Stimulated activated CD4-positive, alpha-beta T cell treated with anti-CD3 and anti-CD28 coated beads, Interleukin-1b, Interleukin-23, amount 100 ng/mL, for 1 hour (primary cell): ENCODE measurements at places on chromosomes 13 and 19.

- DNase-seq, result no peak
Observed at GRCh38 chr19:40550951-40551350, 25.7 kb upstream of the SHKBP1 start.

DNA sequence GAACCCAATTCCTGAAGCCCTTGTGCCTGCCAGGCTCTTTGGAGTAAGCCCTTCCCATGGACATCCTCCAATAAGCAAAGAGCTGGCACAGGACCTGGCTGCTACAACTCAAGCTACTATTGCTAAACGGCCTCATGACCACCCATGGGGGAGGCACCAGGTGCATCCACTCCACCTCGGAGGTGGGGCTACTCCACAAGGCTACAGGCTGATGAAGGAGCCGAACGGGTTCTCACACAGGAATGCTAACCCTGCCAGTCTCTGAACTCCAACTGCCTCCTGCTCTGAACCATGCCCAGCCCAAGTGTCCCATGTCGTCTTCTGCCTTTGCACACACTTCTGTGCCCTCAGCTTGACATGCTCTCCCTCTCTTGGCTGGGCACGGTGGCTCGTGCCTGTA is 10.0 kb downstream of the SYMPK start:
- DNase-seq, result no peak

GRCh38 chr13:23510544-23510916 is 59.7 kb upstream of the TNFRSF19 start:
- no peak for DNase-seq

- no peak for DNase-seq
Observed at GRCh38 chr13:32173881-32174280, 141.3 kb downstream of the ZAR1L start.

DNA sequence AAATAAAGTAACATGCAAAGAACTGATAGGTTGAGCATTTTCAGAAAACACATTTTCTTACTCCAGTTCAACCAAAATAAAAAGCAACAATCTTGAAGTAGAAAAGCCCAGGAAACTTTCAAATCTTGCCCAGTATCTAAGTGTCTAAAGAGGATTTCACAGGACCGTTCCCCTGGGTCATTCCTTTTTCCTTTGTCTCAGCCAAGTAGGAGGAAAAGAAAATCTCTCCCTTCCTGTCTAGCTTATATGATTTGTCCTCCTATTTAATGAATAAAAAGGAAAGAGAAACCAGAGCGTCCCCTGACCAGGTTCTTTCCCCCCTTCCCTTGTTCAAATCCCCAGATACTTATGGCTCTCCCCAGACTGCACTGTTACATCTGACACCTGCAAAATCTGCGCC is 248.0 kb downstream of the KCTD12 start:
- DNase-seq, result no peak

DNA sequence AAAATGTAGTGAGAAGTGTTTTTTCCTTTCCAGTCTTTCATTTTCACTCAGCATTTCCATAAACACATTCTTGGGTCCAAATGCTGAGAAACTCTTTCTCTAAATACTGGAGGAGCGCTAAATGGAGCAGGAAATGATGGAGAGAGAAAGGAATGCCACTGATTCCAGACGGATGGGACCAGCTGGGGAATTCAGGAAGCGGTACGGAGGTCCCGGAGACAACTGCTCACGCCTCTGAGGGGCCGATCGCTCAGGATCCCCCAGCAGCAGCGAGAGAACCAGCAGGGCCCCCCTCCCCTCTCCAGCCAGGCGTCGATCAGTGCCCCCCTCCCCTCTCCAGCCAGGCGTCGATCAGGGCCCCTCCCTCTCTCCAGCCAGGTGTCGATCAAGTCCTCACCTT is 13.2 kb downstream of the RASA3 start:
- no peak for DNase-seq

DNA sequence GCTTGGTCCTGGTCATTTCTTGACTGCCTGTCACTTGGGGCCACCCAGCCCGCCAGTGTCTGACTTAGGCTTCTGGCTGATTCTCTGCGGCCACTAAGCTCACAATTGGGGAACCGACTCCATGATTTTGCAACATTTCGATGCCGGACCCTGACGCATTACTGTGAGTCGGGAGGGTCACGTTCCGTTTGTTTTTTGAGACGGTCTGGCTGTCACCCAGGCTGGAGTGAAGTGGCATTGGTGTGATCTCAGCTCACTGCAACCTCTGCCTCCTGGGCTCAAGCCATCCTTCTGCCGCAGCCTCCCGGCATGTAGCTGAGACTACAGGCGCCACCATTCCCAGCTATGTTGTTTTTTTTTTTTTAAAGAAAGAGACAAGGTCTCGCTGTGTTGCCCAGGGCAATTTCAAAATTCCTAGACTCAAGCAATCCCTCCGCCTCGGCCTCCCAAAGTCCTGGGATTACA is 3.2 kb upstream of the ADAT3 start:
- DNase-seq, result no peak

DNA sequence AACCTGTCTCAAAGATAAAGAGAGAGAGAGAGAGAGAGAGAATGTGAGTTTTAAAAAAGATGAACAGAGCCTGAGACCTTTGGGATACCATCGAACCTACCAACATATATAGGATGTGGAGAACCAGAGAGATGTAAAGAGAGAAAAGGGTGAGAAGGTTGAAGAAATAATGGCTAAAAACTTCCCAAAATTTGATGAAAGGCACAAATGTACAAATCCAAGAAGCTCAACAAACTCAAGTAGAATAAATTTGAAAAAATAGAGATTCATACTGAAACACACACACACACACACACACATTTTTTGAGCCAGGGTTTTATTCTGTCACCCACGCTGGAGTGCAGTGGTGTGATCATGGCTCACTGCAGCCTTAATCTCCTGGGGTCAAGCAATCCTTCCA is 16.3 kb downstream of the ZNF558 start:
- no peak for DNase-seq

DNA sequence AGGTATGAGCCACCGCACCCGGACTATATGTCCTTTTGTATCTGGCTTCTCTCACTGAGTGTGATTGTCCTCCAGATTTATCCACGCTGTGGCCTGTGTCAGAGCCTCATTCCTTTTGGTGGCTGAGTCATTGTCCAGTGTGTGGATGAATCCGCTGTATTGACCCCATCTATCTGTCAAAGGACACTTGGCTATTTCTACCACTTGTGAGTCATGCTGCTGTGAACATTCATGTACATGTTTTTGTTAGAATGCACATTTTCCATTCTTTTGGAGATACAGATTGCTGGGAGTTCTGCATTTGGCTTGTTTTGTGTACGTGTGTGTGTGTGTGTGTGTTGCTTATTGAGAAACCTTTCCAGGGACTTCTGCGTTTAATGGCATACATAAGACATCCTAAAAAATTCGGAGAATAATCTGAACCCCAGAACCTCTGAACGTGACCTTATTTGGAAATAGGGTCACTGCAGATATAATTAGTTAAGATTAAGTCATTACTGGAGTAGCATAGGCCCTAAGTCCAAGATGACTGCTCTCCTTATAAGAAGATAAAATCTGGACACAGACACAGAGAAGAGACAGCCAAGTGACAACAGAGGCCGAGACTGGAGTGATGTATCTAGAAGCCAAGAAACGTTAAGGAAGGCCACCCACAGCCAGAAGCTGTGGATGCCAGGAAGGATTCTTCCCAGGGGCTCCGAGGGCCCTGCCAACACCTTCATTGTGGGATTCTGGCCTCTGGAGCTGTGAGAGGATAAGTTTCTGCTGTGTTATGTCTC is 4.9 kb upstream of the GIPC3 start:
- DNase-seq, result no peak

DNA sequence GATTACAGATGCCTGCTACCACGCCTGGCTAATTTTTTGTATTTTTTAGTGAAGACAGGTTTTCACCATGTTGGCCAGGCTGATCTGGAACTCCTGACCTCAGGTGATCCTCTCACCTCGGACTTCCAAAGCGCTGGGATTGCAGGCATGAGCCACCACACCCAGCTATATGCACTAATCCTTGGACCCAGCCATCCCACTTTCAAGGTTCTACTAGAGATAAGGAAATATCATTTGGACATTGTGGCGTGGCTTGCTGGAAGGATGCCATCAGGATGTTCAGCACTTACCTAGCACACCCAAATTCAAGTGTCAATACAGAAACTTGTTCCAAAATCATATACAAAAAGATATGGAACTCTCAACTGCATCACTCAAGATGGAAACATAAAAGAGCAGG is 136.4 kb downstream of the ABCC4 start:
- DNase-seq, result no peak

- no peak for DNase-seq
Observed at GRCh38 chr19:45446295-45446694, 21.5 kb upstream of the FOSB start.

DNA sequence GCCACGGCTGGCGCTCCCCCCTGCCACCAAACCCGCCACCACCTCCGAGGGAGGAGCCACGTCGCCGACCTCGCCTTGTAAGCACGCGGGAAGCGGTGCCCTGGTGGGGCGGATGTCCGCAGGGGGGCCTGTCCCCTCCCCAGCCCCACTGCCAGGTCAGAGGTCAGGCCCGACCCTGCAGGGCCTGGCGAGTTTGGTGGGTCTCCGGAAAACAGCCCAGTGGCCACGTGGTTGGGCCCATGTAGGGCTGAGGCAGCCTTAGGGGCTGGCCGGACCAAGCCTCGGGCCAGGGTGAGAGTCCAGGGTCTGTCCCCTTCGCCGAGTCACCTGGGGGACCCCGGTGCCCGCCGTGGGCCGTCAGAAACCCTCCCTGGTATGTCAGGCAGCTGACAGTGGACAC is 26.5 kb downstream of the SMIM24 start:
- DNase-seq, result no peak

GRCh38 chr19:7153022-7153421 is 83.5 kb downstream of the ZNF557 start:
- DNase-seq, result no peak

- DNase-seq, result peak; percentile 3
Observed at GRCh38 chr13:105139380-105140285, 1395.8 kb downstream of the EFNB2 start.

DNA sequence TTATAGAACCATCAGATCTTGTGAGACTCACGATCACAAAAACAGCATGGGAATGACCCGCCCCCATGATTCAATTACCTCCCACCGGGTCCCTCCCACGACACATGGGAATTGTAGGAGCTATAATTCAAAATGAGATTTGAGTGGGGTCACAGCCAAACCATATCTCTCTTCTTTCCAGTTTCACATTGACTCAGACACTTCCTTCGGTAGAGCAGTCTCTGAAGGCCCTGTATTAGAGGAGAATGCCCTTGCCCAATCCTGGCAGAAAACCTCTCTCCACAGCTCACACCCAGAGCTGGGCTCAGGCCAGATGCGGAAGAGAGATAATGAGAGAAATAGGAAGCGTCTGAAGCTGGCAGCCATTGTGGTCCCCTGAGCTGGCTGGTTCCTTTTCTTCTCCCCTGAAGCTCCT is 72.4 kb upstream of the CLDN10 start:
- DNase-seq, result no peak

DNA sequence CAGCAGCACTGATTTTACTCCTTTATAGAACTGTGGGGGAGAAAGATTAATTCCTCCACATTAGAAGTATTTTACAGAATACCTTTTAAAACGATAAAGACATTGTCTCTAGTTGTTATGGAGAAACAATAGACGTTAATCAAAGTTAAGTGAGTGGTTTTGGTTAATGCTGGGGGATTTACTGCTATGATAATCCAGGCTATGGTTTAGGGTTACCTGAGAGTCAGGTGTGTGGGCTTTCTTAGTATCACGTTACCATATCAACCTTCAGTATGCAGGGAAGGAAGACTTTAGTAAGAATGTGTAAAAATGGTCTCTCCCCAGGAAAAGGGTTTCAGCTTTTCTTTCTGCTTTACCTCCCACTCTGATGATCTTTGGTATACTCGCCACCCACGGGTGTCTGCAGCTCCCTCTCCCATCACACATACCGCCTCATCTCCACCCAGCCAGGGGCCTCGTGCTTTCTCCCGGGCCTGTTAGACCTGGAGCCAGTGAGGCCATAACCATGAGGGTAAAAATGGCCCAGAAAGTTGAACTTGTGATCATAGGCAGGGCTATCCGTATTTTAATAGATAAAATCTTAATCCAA is 45.6 kb upstream of the WDFY2 start:
- DNase-seq, result no peak

GRCh38 chr13:51152701-51153100 is 41.6 kb upstream of the C13orf42 start:
- no peak for DNase-seq

GRCh38 chr19:17339088-17339741 is 1.9 kb downstream of the GTPBP3 start:
- DNase-seq, result no peak

DNA sequence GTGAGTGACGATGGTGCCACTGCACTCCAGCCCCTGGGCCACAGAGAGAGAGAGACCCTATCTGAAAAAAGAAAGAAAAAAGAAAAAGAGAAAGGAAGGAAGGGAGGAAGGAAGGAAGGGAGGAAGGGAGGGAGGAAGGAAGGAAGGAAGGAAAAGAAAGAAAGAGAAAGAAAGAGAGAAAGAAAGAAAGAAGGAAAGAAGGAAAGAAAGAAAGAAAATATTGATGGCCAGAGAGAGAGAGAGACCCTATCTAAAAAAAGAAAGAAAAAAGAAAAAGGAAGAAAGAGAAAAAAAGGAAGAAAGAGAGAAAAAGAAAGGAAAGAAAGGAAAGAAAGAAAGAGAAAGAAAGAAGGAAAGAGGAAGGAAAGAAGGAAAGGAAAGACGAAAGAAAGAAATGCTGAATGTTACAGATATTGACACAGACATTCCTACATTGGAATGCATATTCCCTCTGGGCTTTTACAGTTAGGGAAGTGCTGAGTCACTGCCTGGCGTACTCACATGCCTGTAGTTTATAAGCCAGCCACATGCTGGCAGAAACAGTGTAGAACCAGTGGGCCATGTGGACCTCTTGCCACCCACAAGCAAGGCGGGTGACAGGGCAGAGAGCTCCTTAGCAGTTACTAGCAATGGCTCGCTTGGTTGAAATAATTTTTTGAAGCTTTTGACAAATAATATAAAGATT is 34.6 kb upstream of the SLC46A3 start:
- DNase-seq, result no peak

- DNase-seq, result no peak
Observed at GRCh38 chr13:75180805-75181455, 301.0 kb downstream of the TBC1D4 start.

DNA sequence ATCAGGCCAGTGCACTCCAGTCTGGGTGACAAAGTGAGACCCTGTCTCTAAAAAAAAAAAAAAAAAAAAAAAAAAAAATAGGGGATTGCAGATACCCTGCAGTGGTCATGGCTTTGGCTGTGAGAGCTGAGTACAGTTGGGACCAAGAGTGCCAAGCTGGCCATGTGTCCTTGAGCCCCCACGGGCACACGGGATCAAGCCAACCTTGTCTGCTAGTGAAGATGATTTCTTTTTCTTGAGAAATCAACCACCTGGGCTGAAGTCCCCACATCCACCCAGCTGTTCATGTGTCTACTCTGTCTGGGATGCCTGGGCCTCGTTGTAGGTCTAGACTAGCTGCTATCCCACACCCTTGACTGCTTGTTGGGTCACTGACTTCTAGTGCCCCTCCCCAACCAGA is 34.0 kb downstream of the CERS4 start:
- no peak for DNase-seq
